Activated CD8-positive, alpha-beta memory T cell treated with anti-CD3 and anti-CD28 coated beads for 48 hours (primary cell): ENCODE measurements at places on chromosomes 6 and 20.

GRCh38 chr20:34362502-34363061, 491 bp upstream of the ITCH start:
- DNase-seq, result no peak

GRCh38 chr6:165872811-165873210, 209.8 kb upstream of the PDE10A start:
- no peak for DNase-seq

DNA sequence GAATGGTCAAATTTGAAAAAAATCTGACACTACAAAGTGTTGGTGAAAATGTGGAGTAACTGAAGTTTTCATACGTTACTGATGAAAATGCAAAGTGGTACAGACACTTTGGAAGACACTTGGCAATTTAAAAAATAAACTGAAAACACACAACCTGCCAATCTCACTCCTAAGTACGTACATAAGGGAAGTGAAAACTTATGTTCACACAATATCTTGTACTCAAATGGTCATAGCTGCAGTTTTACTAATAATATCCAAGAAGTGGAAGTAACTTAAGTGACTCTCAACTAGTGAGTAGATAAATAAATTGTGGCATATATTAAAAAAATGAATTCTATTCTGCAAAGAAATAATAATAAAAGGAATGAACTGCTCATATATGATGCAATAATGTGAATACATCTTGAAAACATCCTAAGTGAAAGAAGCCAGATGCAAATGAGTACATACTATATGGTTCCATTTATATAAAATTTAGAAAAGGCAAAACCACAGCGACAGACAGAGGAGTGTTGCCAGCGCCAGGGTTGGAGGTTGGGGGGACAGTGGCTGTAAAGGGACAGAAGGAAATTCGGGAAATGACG, 198.2 kb downstream of the ERMARD start:
- DNase-seq, result no peak

- no peak for DNase-seq
Observed at GRCh38 chr20:33488201-33488600, 1.7 kb upstream of the CBFA2T2 start.

GRCh38 chr6:21935561-21936028, 342.0 kb downstream of the SOX4 start:
- no peak for DNase-seq

DNA sequence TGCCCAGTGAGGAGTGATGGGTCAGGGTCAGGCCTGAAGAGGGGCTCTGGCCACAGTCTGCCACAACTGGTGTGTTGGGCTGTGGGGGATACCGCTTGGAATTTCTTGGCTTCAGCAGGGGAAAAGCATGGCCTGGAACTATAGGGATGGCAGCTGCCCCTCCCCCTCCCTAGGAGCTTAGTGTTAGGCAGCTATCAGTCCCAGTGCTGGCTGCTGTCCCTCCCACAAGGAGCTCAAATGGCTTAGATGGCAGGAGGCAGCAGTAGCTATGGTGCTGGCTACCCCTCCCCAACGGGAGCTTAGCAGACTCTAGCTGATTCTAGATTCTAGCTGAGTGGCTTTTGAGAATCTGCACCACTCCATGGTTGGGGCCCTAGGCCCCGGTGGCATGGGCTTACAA, 414.5 kb upstream of the HSF2 start:
- no peak for DNase-seq

- no peak for DNase-seq
Observed at GRCh38 chr6:55713436-55713835, 134.4 kb upstream of the HMGCLL1 start.

DNA sequence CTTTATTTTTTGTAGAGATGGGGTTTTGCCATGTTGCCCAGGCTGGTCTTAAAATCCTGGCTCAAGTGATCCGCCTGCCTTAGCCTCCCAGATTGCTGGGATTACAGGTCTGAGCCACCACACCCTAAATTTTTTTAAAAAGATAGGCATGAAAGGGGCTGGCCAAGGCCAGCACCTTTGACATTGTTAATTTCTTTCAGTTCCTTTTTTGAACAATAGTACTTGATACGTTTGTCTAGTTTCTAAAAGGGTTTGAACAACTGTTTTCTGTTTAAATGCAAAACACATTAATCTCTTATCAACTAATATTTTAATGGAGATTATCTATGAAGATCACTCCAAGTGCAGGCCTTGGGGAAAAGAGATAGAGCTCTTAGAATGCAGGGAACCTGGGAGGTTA, 37.6 kb upstream of the PTPRK start:
- DNase-seq, result no peak

GRCh38 chr20:36728986-36729385, 16.9 kb downstream of the NDRG3 start:
- DNase-seq, result no peak

DNA sequence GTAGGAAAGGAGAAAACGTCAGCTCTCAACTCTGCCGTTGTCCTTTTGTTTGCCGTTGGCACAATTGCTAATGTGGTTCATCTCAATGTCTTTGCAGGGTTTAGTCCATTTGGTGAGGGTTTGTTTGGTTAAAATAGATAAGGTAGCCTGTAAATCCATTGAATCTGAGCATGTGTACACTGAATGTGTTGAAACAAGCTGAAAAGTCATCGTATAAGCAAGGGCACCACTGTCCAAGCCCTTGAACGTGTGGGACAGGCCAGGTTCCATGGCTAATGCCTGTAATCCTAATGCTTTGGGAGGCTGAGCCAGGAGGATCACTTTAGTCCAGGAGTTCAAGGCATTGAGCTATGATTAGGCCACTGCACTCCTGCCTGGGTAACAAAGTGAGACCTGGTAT, 224.7 kb upstream of the PLCB4 start:
- DNase-seq, result no peak

DNA sequence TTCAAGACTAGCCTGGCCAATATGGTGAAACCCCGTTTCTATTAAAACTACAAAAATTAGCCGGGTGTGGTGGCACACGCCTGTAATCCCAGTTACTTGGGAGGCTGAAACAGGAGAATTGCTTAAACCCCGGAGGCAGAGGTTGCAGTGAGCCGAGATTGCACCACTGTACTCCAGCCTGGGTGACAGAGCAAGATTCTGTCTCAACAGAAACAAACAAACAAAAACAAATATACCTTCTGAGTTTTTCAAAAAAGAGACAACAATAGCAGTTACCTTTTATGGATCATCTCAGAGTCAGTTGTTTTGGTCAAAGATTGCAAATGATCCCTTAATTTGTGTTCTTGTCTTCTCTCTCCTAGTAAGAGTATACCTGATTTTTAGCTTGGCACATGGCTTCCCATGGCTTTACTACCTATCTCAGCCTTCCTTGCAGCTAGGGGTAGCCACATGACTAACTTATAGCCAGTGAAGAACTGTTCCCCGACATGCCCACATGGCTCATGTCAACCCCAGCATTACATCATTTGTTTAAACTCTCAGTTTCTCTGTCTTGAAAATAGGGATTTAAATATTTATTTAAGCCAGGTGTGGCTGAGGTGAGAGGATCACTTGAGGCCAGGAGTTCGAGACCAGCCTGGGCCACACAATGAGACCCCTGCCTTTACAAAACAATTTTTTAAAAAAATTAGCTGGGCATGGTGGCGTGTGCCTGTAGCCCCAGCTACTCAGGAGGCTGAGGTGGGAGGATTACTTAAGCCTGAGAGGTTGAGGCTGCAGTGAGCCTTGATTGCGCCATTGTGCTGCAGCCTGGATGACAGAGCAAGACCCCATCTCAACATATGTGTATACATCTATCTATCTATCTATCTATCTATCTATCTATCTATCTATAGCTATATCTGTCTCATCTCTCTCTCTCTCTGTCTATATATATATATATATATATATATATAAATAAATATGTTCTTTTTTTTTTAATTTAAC, 25.0 kb upstream of the SLC9A8 start:
- DNase-seq, result no peak

DNA sequence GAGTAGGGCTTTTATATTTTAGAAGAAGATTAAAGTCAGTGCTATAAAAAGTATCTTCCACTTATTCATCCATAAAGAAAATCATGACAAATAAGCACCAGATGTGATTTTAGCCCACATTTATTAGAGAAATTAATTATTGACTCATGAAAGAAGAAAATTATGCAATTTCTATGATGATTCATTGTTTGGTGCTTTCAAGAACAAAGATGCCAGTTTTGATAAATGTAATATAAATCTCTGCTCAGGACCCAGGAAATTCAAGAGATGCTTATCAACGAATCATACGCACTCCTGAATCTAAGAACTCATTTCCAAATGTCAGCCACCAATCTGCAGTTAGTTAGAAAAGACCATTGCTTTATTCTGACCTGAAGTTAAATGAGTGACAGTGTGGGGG, 211.4 kb downstream of the ARHGAP18 start:
- DNase-seq, result no peak

- no peak for DNase-seq
Observed at GRCh38 chr20:54665812-54666211, 190.4 kb downstream of the DOK5 start.

- no peak for DNase-seq
Observed at GRCh38 chr20:1171461-1172093, 13.2 kb downstream of the TMEM74B start.

DNA sequence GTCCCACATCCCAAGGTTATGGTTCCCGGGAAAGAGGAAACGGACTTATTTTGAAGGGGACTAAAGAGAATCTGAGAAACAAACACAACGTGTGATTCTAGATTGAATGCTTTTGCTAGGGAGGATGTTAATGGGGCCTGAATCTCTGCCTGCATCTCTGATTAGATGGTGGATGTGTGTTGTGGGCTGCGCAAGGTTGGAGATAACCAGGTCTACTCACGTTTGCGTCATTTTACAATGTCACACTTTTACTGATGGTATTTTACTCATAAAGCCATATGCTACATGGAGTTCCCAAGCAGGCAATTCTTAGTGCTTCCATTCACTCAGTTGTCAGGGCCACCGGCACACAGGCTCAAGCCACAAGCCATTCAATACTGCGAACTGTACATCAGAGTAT, 23.2 kb upstream of the CCR6 start:
- no peak for DNase-seq

DNA sequence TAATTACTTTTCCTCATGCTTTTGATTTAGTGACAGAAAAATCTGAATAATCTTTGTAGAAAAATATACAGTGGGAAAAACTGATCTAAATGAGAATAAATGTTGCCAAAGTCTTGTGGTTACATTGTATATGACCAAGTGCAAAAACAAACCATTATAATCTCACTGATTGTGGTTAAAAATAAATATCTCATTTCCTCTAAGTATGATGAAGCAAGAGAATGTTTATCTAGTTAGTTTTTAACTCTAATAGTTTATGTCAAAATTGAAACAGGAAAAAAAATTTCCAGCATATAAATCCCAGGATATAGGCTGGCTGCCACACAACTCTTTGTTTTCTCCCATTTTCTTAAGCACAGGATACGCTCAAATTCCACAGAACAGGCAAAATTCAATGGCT, 392.7 kb upstream of the ID4 start:
- DNase-seq, result no peak

DNA sequence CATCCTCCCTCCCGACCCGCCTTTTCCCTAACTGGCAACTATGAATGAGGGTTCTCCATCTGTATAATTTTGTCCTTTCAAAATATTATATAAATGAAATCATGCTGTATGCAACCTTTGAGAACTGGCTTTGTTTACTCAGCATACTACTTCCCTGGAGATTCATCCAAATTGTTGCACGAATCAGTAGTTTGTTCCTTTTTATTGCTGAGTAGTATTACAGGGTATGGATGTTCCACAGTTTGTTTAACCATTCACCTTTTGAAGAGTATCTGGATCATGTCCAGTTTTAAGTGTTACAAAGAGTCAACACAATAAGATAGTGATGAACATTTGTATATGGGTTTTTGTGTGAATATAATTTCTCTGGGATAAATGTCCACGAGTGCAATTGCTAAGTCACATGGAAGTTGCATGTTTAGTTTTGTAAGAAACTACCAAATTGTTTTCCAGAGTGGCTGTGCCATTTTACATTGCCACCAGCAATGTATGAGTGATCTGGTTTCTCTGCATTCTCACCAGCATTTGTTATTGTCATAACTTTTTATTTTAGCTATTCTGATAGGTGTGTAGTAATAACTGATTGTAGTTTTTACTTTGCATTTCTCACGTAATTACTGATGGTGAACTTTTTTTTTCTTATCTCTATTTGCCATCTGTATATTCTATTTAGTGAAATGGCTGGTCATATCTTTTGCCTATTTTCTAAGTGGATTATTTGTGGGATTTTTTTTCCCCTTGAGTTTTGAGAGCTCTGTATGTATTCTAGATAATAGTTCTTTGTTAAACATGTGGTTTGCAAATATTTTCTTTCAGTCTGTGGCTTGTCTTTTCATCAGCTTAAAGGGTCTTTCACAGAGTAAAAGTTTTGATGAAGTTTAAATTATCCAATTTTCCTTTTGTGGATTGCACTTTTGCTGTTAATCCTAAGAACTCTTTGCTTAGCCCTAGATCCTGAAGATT, 14.4 kb upstream of the RNF24 start:
- DNase-seq, result no peak

DNA sequence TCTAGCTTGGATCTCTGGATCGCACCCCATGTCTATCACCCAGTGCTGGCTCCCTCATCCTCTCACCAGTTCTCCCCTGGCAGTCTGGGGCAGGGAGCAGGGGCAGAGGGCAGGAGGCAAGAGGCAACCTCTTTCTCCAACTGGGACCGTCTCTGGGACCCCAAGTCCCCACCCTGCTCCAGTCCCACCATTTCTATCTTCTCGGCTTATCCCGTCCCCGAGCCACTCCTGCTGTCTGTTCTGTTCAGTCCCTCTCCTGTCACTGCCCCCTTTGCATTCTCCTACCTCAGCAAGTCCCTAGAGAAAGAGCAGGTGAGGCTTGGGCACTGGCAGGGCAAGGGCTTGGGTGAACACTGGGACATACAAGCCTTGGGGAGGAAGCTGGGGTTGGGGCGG, 625 bp upstream of the TNXB start:
- no peak for DNase-seq

GRCh38 chr6:88048578-88048977, 937 bp downstream of the SPACA1 start:
- DNase-seq, result no peak

DNA sequence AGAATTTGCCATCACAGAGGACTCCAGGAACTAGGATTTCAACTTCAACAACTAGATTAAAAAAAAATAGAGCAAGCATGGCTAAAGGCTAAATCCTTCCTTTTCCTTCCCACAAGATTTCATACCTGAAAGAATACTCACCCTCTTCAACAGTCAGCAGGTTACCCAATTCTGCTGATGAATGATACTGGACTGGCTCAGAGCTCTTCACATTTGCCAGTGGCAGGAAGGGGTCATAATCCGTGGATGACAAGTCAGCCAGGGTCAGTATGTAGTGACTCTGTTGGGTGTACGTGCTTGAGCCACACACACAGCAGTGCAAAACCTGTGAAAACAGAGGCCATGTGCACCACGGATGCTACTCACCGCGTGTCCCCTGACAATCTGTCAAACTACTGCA, 152.9 kb downstream of the INSM1 start:
- no peak for DNase-seq

DNA sequence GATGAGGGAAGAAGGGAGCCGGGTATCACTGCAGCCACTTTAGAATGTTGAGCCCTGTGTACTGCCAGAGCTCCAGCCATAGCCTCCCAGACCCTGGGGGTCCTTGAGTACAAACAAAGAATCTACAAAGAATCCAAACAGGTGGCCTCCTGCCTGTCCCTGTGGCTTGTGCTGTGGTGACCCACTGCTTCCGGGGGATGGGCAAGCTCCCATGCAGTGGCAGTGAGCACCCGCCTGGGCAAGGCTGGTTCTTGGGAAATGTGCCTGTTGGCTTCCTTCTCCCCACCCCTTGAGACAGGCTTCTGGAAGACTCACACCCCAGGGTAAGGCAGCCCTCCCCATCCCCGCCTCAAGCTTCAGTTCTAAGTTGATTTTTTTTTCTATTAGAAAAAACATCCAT, 13.9 kb downstream of the SIRPA start:
- no peak for DNase-seq

- DNase-seq, result no peak
Observed at GRCh38 chr6:87155842-87156815, 764 bp downstream of the ZNF292 start.
